ENCODE measurements at places on chromosomes 13 and 19.

- DNase-seq = no peak
These were observed 11.8 kb downstream of the IFNL1 start for GRCh38 chr19:39307822-39308530.

- peak; percentile 95 for DNase-seq
These were observed 4.2 kb upstream of the SPACA6 start for GRCh38 chr19:51688671-51689571.

- DNase-seq = no peak
These were observed 5.9 kb upstream of the GPR32 start for GRCh38 chr19:50764409-50764808.

- DNase-seq = no peak
These were observed 160.3 kb downstream of the ITGBL1 start for GRCh38 chr13:101612735-101613134.

GRCh38 chr13:29105779-29106178 is 285.6 kb downstream of the MTUS2 start:
- no peak for DNase-seq

- DNase-seq = no peak
These were observed 6.8 kb downstream of the TRAPPC6A start for GRCh38 chr19:45171211-45171623.

GRCh38 chr19:2815923-2816322 is 3.7 kb upstream of the ZNF554 start:
- no peak for DNase-seq

DNA sequence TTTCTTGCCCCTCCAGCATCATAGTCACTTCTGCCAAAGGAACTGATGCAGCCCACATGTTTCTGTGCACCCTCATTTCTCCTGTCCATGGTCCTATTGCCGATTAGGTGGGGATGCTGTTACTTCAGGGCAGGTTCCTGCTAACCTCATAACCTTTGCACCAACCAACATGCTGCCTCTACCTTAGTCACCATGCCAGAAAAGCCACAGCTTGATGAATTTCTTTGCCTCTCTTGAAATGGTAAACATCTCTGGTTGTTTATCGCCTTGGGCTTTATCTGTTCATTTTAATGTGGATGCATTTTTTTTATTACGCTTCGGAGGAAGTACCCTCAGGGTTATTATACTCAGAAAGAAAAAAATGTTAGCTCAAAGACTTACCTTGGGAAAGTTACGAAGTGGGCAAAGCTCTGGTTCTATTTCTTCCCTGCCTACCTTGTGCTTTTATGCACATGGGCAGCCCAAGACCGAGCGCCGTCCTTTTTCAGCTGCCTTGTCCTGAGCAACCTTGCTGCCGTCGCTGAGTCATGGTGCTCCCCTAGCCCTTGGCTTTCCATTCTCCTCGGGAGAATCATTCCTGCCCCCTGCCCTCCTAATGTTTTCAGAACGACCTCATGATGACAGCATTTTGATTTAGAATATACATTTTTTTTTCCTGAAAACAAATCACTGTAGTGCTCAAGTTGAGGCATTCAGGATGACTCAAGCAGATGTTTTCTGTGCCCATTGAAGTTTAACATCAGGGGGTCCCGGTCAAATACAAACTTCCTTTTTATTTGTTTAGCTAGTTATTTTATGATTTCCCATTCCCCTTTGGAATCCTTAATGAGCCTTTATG is 280.0 kb downstream of the SHISA2 start:
- peak; percentile 33 for DNase-seq

GRCh38 chr19:41344162-41344561 is 9.6 kb downstream of the TGFB1 start:
- DNase-seq = no peak

- no peak for DNase-seq
These were observed 48.8 kb upstream of the CHST8 start for GRCh38 chr19:33572929-33573328.

GRCh38 chr13:91946498-91947070 is 548.2 kb downstream of the GPC5 start:
- no peak for DNase-seq

- no peak for DNase-seq
These were observed 4.8 kb downstream of the SPIB start for GRCh38 chr19:50423279-50424113.

GRCh38 chr19:46484656-46485055 is 11.0 kb downstream of the PNMA8B start:
- no peak for DNase-seq

GRCh38 chr19:708154-709143 is at the start of gene PALM:
Gene PALM, plus strand, starts transcription at chr19:708935. Its CDS starts 212 bp downstream, at chr19:709147.
- no peak for DNase-seq

GRCh38 chr19:54462655-54463530 is 685 bp downstream of the LENG9 start:
- peak; percentile 74 for DNase-seq

GRCh38 chr19:16594681-16595091 is 22.5 kb upstream of the SLC35E1 start:
- no peak for DNase-seq

- no peak for DNase-seq
These were observed 1779.6 kb upstream of the PRR20A start for GRCh38 chr13:55361141-55361540.

- no peak for DNase-seq
These were observed 95.8 kb downstream of the CCNA1 start for GRCh38 chr13:36528105-36528504.

DNA sequence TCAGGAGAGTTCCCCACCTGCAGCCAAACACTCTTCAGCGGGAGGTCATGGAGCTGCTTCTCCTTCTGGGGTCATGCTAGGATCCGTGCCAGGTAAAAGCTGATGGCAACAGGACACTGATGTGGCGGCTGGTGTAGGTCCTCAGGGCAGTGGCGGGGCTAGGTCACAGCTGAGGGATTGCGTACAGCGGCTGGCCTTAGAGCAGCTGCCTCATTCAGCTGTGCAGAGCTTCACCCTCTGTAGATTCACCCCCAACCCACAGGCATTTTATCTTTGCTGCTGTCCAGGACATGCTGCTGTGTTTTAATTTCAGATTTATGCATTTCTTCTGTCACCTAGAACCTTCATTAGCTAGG is 2.3 kb downstream of the MCF2L start:
- DNase-seq = no peak

DNA sequence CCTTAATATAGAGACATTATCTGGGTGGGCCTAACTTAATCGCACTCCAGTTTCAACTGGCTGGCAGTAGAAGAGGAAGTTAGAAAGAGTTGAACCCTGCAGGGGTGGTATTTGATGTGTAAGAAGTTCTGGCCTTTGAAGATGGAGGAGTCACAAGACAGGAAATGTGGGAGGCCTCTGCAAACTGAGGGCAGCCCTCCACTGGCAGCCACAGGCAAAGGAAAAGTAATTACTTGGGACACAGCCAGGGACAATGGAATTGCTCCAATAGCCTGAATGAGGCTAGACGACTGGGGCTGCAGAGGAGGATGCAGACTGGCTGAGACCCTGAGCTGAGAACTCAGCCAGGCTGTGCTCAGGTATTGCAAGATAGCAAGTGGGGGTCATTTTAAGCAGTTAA is 703.3 kb upstream of the ARGLU1 start:
- DNase-seq = no peak

- no peak for DNase-seq
These were observed 9.5 kb upstream of the CCNP start for GRCh38 chr19:40236026-40236355.

GRCh38 chr13:73061876-73062275 is 3.1 kb downstream of the KLF5 start:
- no peak for DNase-seq

DNA sequence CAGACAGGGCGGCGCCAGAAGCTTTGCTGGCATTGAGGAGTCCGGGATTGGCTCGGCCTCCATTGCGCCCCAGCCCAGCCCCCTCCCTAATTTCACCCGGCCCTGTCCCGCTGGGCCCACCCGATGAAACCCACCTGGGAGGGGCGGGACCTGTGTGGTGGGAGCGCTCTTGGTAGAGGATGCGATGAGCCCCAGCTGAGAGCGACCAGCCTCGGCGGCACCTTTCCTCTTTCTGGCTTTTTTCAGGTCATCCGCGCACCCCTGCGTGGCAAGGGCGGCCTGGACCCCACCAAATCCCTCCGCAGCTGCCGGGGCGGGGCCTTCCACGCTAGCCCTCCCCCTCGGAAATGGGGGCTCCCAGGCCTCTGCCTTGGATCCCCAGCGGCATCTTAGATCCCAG is at the start of gene ZGLP1:
Gene ZGLP1, minus strand, starts transcription at position 393 of the 400 bp plus-strand sequence.
- DNase-seq = no peak

DNA sequence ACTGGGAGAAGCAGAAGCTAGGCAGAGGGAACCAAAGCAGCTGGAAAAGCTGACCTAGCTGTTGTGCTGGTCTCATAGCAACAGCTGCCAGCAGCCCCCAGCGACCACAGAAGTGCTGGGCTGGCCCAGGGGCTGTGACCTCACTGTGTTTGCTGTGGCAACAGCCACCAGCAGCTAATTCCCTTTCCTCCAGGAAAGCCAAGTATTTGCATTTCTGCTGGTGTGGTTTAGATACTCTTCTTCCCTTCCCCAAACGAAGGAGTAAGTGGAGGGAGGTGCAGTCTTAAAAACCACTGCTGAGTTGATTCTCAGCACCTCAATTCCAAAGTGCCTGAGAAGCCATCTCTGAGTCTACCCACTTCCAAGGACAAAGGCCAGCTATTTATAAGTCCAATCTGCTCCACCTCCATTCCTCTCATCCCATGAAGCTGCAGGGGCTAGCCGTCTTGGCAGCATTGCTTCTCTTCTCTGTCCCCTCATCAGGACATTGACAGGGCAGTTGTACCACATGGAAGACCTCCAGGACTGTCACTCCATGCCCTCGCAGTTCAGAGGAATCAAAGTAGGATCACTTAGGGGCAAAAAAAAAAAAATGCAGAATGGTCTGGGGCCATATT is 11.5 kb upstream of the CCDC97 start:
- DNase-seq = peak; percentile 44

DNA sequence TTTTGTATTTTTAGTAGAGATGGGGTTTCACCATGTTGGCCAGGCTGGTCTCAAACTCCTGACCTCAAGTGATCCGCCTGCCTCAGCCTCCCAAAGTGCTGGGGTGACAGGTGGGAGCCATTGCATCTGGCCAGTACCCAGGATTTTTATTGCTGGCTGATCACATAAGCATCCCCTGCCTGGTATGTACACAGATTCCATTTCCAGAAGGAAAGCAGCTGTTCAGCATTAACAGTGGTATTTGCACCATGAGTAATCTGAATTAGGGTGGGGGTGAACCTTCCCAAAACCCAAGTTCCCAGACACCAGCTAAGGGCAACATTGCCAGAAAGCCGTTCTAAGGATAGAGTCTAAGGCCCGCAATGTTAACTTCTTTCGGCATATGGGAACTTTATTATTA is 7.3 kb downstream of the ZNF555 start:
- no peak for DNase-seq

DNA sequence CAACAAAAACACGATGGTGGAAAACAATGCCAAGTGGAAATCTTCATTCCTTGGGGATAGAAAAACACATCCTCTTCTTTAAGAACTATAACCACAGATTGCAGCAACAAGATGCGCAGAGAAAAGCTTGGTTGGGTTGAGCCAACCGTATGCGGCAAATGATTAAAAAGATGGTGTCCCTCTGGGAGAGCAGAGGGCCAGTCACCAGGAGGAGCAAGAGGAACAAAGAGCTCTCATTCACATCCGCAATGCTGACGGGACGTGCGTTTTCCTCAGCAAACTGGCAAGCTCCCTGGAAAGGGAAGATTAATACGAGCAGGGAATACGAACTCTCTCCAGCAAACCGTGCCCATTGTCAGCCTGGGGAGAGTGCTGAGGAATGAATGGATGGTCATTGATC is 141.6 kb downstream of the KATNAL1 start:
- no peak for DNase-seq
